ENCODE measurements at places on chromosomes 1 and 21.

- DNase-seq, result no peak
These were observed 25.7 kb downstream of the TENT5C start for GRCh38 chr1:117631359-117632160.

GRCh38 chr1:103275725-103276124 is 167.4 kb upstream of the COL11A1 start:
- DNase-seq, result no peak

DNA sequence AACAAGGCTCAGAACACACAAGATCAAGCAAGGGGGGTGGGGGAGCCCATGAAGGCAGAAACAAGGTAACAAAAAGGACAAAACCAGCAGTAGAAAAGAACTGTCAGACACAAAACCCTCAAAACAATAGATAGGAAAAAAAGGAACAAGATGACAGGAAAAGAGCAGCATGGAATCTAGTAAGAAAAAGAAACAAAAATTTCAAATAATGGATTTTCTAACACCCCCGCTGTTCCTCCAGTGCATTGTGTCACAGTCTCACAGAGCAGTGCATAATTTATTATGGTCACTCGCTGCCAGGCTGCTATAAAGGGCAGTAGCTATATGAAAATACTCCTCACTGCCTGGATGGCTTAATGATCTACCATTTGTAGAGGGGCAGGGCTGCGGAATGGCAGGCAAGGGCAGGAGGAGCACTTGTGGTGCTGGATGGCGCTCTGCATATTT is 567.9 kb downstream of the DPYD start:
- no peak for DNase-seq

GRCh38 chr1:234111458-234112142 is 207.1 kb downstream of the SLC35F3 start:
- no peak for DNase-seq

GRCh38 chr1:227731241-227731677 is 3.8 kb downstream of the JMJD4 start:
- DNase-seq, result no peak

DNA sequence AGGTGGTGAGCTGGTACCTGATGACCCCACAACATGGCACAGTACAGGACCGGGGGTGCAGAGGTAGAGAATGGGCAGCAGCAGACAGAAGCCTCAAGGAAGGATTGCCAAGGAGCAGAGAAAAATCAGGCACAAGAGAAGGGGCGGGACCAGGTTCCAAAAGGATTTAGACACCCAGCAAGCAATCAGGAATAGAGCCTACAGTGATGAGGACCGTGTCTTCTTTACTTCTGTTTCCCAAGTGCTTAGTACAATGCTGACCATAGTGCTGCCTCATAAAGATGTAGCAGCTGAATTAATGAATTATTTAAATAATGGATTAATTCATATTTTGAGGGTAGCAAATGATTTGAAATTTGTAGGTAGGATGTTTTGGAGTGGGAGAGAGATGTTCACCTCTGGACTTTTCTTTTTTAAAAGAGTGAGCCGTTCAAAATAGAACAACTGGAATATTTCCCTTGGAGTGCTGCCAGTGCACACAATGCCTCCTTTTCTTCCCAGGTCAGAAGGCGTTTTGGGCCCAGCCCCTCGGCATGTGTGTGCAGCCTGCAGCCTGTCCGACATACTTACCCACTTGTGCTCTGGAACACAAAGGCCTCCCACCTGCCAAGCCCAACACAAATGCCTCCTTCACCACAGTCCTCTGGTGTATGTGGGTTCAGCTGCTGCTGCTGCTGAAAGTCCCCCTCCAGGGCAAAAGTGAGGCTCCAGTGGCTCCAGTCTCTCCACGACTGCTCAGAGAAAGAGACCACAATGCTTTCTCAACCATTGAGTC is 19.6 kb downstream of the KANK4 start:
- no peak for DNase-seq

DNA sequence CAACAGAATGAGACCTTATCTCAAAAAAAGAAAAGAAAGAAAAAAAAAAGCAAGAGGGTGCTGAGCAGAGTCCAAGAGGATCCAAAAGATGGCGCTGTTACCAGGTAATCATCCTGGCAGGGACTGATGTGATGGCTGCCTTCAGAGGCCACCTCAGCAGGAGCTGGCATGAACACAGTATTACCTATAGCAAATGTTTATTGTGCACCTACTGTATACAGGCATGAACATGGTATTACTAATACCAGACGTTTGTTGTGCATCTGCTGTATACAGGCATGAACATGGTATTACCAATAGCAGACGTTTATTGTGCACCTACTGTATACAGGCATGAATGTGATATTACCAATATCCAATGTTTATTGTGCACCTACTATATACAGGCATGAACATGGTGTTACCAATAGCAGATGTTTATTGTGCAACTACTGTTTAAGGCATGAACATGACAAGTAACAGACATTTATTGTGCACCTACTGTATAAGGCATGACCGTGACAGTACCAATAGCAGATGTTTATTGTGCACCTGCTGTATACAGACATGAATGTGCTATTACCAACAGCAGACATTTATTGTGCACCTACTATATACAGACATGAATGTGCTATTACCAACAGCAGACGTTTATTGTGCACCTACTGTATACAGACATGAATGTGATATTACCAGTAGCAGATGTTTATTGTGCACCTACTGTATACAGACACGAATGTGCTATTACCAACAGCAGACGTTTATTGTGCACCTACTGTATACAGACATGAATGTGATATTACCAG is 115.1 kb upstream of the TMEM51 start:
- DNase-seq, result peak; percentile 52

DNA sequence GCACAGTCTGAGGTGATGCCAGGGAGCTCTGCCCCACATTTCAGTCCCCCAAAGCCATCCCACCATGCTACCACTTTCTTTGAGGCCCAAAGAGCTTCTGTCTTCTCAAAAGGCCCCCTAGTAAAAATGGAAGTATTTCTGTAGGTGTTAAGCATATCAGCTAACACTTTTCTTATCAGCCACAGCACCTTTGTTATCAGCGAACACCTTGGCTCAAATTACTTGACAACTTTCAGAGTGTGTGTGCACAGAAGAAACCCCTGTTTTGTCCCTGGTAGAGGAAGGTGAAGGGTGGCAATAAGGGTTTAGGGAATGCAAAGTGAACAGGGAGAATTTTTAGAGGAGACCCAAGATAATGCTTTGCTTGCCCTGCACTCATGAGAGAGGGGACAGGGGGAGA is 54.8 kb upstream of the GJA8 start:
- no peak for DNase-seq

DNA sequence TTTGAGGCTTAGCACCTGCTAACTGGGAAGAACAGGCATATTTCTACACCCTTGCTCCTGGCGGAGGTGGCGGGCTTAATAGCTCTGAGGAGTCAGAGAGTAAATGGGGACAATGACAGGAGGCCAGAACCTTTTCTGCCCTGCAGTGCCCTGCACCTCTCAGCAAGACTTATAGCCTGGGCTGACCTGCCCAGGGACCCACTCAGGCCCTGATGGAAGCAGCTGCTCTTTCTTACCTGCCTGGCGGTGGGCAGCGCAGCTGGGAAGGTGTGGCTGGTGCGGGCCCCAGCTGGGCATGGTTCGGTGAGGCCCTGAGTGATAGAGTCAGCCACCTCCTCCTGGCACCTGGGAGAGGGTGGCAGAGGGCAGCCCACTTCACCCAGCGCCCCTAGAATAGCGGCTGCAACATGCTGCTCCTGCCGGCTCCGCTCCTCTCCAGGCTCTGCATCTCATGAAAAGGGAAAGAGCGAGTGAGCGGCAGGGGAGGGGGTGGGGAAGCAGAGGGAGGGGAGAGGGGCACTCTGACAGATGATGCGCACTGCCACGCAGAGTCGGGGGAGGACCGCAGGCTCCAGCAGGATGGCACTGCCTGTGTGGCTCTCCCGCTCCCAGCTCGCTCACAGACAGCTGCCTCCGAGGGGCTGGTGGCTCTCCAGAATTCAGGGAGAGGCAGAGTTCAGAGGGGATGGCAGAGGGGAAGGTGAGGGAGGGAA is at the start of gene RGS8:
RGS8 (minus strand) TSS at position 472 of the 713 bp plus-strand sequence. CDS start 14,938 bp downstream, outside the sequence.
- DNase-seq, result no peak

DNA sequence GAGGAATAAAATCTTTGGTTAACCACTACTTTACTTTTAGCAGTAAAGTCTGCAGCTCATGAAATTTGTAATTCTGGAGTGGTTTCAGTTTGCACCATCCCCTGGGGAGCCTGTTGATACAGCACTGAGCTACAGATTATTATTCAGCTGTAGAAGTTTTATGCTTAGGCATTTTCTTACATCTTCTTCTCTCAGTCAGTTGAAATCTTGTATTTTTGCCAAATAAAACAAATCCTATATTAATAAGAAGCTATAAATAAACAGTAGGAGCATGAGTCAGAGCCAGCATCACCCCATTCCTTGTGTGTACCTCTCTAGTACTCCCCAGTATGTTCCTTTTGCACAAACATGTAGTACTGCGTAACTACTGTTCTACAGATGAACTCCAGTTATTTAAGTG is 118.9 kb downstream of the ATF6 start:
- no peak for DNase-seq

DNA sequence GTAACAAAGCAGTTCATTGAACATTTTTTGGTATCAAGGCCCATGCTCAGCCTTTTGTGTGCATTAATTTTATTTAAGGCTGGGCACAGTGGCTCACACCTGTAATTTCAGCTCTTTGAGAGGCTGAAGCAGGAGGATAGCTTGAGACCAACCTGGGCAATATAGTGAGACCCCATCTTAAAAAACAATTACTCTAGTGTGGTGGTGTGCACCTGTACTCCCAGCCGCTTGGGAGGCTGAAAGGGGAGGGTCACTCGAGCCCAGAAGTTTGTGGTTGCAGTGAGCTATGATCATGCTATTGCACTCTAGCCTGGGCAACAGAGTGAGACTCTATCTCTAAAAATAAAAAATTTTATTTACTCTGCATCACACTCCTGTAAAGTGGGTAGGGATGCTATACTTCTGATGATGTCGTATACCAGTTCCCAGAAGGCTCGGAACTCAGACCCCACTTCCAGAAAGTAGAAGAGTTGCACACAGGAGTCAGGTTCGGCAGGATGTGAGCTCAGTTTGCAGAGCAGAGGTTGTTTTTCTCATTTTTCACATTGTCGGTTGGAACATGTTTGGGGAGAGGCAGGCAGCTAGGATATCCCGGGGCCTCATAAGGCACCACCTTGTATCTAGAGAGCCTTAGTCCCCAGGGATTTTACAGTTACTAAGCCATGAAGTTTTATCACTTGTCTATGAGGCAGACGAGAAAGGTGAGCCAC is 144.6 kb downstream of the GALNT2 start:
- no peak for DNase-seq

- DNase-seq, result no peak
These were observed 654.9 kb upstream of the PKN2 start for GRCh38 chr1:88029142-88029541.

DNA sequence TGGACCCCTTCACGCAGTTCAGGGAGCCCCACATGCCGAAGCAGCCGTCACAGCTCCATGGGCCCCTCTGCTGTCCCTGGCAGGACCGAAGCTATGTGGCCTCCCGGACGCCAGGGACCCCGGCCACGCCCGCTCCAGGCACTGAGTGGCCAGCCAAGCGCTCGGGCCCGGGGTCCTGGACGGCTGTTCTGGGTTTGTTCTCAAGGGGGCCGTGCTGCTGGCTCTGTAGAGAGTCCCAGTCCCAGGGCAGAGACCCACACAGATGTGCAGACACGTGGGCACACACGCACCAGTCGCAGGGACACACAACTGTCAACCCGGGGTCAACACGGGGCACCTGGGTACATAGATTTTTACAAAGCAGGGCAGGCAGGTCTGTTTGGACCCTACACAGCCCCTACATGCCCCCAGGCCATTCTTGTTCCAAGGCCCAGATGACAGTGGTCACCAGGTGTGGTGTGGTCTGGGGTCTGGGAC is 6.7 kb downstream of the B3GALT6 start:
- DNase-seq, result no peak

GRCh38 chr1:21672478-21673276 is 3.5 kb upstream of the RAP1GAP start:
- no peak for DNase-seq

DNA sequence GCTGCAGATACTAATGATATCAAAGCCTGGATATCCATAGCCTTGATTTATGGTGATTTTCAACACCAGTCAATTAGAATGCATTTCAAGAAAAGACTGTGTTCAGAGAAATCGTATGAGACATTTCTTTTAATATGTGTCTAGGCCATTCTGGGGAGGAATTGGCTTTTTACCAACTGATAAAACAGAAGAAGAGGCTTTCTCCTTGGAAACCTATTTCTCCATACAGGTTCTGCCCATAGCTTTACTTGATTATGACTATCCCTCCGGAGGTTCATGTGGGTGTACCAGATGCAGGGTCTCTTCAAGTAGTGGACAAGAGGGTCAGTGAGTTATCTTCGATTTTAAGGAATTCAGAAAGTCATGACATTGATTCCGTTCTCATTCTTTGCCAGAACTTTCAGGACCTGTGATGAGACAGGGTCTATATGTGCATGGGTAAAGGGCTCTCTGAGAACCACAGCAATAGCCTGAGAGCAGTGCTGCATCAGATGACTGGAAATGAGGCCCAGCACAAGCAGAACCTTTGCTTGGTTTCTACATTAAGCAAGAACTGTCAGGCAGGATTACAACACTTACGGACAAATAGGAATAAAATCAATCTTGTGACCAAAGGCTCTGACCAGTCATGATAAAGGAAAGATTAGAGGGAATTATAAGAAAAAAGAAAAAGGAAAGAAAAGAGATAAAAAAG is 263.7 kb upstream of the SGIP1 start:
- DNase-seq, result no peak

GRCh38 chr1:204726478-204726877 is 40.9 kb upstream of the LRRN2 start:
- DNase-seq, result no peak

DNA sequence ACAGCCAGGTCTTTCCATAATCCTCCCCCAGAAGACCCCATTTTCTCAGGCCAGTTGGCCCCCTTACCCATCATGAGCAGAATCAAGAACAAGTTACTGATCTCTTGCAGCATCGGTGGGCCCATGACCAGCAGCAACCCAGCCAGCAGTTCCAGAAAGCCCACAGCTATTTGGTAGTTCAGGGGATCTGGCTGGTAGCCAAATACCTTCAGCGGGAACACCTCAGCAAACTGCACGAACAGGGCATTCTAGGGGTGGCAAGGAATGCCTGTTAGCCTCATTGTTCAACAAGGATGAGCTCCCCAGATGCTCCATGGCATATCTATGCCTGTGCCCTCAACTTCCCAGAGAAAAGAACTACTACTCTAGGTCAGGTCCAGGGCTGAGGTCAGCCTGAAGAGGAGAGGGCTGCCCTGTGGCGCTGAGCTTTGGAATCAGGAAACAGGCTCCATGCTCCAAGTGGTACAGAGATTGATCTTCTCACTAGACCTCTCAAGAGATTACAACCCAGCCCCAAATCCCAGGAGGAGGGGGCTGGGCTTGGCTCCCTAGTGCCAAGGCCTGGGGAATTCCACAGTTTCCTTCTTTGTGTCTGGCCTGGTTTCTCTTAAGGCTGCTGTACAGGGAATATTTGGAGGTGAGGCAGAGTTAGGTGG is 1.3 kb downstream of the TMEM35B start:
- DNase-seq, result peak; percentile 10

GRCh38 chr1:44776730-44777068 is 1.4 kb downstream of the RPS8 start:
- peak; percentile 25 for DNase-seq

DNA sequence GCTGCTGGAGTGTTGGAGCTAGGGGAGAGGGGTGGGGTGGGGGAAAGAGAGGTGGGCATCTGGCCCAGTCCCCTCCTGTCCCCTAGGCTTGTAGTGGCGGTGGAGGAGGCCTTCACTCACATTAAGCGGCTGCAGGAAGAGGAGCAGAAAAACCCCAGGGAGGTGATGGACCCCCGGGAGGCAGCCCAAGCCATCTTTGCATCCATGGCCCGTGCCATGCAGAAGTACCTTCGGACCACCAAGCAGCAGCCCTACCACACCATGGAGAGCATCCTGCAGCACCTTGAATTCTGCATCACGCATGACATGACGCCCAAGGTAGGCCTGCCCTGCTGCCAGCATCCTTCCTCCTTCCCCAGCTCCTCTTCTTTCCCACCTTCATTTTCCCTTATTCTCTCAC is 23.6 kb downstream of the VANGL2 start:
- no peak for DNase-seq

Data from activated CD4-positive, alpha-beta T cell treated with anti-CD3 and anti-CD28 coated beads for 36 hours (primary cell).